Bone marrow (tissue), 2 donors: ENCODE measurements at places on chromosomes 1 and 21.
A peak's percentile ranks its signal among the peaks of the same experiment; 100 is the strongest.

GRCh38 chr1:187415065-187415464 is 586.3 kb downstream of the PLA2G4A start:
- DNase-seq, result no peak

GRCh38 chr1:230099465-230099864 is 32.4 kb downstream of the GALNT2 start:
- DNase-seq, result no peak

DNA sequence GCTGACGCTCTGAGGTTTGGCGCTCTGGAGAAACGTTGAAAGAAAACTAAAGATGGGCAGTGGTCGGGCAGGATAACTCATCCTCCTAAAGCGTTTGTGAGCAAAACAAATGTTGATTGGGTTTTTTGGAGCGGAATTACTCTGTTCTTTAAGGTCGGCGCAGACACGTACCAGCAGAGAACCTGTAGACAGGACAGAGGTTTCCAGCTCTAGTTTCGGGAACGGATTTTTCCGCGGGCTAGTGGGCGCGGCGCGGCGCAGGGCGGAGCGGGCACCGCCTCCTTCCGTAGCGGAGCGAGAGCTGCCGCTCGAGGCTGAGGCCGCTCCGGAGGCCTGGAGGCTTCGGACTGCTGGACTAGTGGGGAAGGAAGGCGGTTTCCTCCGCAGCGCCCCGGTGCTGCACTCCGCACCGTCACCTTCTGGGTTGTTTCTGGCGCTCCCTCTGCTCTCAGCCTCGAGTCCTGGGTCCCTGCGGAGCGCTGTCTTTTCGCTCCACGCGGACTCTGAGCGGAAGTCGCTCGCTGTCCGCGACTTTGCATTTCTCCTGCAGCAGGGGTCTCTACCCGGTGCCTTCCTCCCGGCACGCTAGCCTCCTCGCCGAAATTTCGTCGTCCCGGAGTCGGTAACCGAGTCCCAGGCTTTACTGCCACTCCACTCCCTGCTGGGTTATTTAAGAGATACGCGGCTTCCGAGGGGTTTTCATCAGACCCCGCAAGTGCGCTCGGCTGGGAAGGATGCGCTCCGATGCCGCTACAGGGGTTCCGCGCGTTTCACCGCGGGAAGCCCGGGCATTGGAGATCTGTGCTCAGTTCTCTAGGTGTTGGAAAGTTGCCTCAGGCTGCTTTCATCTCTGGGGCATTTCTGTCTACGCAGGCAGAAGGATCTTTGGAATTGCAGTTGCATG is 7.0 kb downstream of the FOXD2 start:
- DNase-seq, result no peak

- no peak for DNase-seq
Observed at GRCh38 chr1:63928186-63929105, 154.6 kb downstream of the ROR1 start.

- peak; percentile 59 for DNase-seq
Observed at GRCh38 chr1:116504308-116505156, 66.3 kb downstream of the CD58 start.

GRCh38 chr1:94698759-94699502 is 121.2 kb upstream of the SLC44A3 start:
- no peak for DNase-seq

- no peak for DNase-seq
Observed at GRCh38 chr1:3188150-3188971, 119.4 kb downstream of the PRDM16 start.
